Natural killer cell treated with Interleukin-12 subunit alpha and Interleukin-12 subunit beta and Interleukin-15 and Interleukin-18, amount 100 ng/mL, for 72 hours (primary cell): ENCODE measurements at places on chromosomes 7 and 10. TPM values are rescaled to one million over a fixed set of nuclear protein-coding genes. Genes with fewer than 3 reads are reported as not detected.

DNA sequence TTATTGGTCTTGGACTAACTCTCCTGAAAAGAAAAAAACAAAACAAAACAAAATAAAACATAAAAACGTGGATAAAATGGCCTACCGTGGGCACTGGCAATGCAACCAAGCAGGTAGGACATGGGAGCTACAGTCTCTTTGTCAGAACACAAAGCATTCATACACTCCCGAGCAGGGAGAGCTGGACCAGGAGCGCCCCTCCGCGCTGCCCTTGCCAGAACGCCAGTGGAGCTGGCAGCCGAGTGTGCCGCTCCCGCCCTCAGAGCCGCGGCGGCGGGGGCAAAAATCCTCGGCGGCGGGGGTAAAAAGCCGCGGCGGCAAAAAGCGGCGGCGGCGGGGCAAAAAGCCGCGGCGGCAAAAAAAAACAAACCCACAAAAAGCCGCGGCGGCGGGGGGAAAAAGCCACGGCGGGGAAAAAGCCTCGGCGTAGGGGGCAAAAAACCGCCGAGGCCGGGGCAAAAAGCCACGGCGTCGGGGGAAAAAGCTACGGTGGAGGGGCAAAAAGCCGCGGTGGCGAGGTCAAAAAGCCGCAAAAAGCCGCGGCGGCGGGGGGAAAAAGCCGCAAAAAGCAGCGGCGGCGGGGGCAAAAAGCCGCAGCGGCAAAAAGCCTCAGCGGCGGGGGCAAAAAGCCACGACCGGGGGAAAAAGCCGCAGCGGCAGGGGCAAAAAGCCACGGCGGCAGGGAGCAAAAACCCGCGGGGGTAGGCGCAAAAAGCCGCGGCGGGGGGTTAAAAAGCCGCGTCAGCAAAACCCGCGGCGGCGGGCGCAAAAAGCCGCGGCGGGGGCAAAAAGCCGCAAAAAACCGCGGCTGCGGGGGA, 418.1 kb downstream of the ZNF716 start:
- H3K27ac ChIP-seq, result no peak overlapping the region
- H3K36me3 ChIP-seq, result peaks cover 10% of the 10 kb centered on the region
- no peaks in the 10 kb centered on the region for H3K4me1 ChIP-seq
- no peak for DNase-seq
- peaks cover 3% of the 10 kb centered on the region for H3K27me3 ChIP-seq

GRCh38 chr10:96488161-96488935, 25.4 kb downstream of the TLL2 start:
- no peak overlapping the region for H3K4me3 ChIP-seq
- H3K4me1 ChIP-seq, result peaks cover 4% of the 10 kb centered on the region
- H3K36me3 ChIP-seq, result no peaks in the 10 kb centered on the region
- DNase-seq, result no peak

DNA sequence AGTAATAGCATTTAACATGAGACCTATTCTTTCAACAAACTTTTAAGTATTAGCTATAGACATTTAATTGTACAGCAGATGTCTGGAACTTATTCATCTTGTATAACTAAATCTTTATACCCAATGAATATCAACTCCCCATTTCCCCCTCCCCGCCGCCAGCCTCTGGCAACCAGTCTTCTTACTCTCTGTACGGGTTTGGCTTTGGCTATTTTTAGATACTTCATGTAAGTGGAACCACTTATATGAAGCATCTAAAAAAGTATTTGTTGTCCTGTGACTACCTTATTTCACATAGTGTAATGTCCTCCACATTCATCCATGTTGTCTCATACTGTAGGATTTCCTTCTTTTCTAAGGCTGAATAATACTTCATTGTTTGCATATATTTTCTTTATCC, 60.8 kb downstream of the RAB18 start:
- no peaks in the 10 kb centered on the region for H3K36me3 ChIP-seq
- peaks cover 29% of the 10 kb centered on the region for H3K4me1 ChIP-seq
- H3K27ac ChIP-seq, result peak overlapping the region; percentile 6
- H3K4me3 ChIP-seq, result peak overlapping the region; percentile 27
- no peak for DNase-seq

DNA sequence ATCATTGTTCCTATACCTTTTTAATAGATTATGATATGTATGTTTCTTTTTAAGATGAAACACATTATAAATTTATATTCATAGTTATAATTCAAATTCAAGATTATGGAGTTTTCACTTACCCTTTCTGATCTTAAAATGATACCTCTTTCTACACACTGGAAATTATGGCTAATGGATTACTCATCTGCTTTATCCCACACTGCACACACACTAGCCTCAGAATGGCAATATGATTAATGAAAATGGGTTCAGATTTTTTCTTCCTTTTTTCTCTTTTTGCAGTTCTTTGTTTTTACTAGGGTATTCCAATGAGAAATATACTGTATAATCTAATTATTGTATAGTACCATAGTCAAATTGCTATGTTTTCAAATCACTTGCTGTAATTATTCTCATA, 82.3 kb upstream of the FZD1 start:
- H3K36me3 ChIP-seq, result no peaks in the 10 kb centered on the region
- no peak overlapping the region for H3K4me3 ChIP-seq
- H3K4me1 ChIP-seq, result no peaks in the 10 kb centered on the region

DNA sequence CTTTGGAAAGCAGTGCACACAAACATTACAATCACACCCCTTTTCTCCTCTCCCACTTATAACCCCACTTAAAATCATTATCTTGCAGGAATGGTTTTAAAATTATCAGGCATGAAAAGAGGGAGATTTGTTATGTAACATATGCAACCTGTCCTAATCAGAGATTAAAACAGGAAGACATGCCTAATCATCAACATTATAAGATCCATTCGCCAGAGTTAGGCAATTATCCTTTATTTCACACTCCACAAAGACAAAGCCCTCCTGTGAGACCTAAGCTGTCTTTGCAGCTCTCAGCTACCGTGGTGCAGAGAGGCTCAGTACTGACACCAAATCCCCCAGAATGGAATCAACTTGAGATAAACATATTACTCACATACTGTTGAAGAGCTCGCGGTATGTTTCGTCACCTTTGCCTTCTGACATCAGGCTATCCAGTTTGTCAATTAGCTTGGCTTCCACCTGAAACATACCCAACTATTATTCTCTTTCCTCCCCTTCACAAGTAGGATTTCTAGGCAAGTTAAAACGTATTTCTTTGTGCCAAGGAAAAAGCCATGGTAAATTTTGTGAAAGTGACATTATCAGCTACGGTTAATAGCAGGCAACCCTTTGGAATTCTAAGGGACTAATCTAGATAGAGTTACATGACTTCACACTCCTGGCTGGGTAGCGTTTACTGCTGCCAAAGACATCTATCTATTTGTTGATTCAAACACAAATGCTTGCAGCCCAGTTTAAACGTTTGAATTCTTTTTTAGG, 226.2 kb upstream of the IMMP2L start:
- no peaks in the 10 kb centered on the region for H3K36me3 ChIP-seq
- no peak overlapping the region for H3K4me3 ChIP-seq
- H3K4me1 ChIP-seq, result no peaks in the 10 kb centered on the region
- no peak for DNase-seq
- no peak overlapping the region for H3K27ac ChIP-seq
- no peaks in the 10 kb centered on the region for H3K27me3 ChIP-seq

- peaks cover 4% of the 10 kb centered on the region for H3K27me3 ChIP-seq
- no peak overlapping the region for H3K4me3 ChIP-seq
- H3K4me1 ChIP-seq, result no peaks in the 10 kb centered on the region
- H3K36me3 ChIP-seq, result no peaks in the 10 kb centered on the region
Observed at GRCh38 chr10:17882557-17882956, 69.2 kb upstream of the SLC39A12 start.

DNA sequence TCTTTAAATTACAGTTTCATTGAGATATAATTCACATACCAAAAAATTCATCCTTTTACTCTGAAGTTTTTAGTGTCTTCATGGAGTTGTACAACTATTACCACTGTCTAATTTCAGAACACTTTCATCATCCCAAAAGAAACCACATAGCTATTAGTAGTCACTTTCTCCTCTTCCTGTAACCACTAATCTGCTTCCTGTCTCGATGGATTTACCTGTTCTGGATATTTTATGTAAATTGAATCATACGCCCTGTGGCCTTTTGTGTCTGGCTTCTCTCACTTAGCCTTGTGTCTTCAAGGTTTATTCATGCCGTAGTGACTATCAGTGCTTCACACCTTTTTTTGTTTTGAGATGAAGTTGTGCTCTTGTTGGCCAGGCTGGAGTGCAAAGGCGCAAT, 135.5 kb downstream of the DOCK1 start:
- H3K27ac ChIP-seq, result no peak overlapping the region
- DNase-seq, result no peak
- H3K27me3 ChIP-seq, result peaks cover 18% of the 10 kb centered on the region
- H3K4me3 ChIP-seq, result no peak overlapping the region
- H3K36me3 ChIP-seq, result no peaks in the 10 kb centered on the region

ARHGAP12 gene
- 4.5 TPM for total RNA-seq

MINDY3 gene
- 25.9 TPM for total RNA-seq

IGF2BP3 gene
- total RNA-seq, result 0.95 TPM

TBXAS1 gene
- total RNA-seq, result 104 TPM

PTPRZ1 gene
- not detected for total RNA-seq
